ENCODE measurements at places on chromosomes 7 and 10.
A peak's percentile ranks its signal among the peaks of the same experiment; 100 is the strongest.

DNA sequence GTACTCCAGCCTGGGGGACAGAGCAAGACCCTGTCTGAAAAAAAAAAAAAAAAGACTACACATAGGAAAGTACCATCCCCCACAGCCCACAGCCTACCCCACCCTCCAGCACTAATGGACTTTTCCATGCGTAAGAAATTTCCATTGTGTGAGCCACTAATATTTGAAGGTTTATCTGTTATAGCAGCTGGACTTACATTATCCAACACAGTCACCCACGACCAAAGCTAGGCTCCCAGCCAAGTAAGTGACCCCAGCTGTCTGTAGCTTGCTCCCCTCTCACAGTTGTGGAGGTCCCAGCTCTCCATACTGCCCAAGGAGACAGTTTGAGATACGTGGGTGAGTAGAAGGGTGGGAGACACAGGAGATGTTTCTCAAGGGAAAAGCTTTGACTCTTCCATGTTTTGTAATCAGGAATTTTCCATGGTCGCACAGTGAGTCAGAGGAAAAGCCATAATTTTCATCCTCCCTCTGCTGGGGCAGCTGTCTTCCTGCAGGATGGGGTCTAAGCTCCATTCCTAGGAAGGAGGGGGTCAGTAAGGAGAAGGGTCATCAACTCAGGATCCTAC, 57.4 kb downstream of the CAV1 start:
- no peak for DNase-seq

DNA sequence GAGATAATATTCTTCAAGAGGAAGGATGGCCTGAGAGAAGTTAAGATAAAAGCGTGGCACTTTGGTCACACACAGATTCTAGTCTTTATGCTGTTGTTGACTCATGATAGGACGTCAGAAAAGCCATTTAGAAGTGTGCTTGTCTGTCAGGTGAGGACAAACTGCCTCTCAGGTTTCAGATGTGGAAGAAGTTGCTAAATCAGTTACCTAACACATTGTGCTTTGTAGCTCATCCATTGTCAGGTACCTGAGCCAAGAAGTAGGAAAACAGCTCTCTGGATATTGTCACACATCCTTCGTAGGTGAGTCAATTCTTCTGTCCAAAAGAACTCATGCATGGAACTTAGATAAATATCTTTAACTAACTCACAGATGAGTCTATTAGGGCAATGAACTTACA, 49.5 kb upstream of the PHYHIPL start:
- DNase-seq: no peak

- DNase-seq: peak; percentile 79
Observed at GRCh38 chr10:22620140-22620857, 94.1 kb downstream of the PIP4K2A start.

DNA sequence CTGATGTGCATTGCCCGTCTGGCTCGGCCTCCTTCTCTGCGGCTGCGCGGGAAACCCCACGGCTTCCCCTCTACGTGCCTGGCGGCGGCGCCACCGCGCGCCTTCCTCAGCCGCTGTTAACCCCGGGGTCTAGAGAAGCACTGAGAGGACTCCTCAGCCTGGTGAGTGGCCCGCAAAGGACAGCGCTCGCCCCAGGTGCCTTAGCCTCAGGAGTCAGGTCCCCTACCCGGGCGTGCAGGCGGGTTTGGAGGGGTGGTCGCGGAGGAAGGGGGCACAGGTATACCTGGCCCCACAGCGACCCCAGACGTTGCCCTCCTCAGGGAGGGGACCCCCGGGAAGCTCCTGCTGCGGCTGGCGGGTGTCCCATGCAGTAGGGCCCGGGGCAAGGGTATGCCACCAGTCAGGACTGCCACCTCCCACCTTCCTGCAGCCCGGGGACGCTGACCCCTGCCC, 51.0 kb downstream of the ARL5B start:
- no peak for DNase-seq

- DNase-seq: no peak
Observed at GRCh38 chr10:99374972-99375371, 45.8 kb downstream of the CNNM1 start.

DNA sequence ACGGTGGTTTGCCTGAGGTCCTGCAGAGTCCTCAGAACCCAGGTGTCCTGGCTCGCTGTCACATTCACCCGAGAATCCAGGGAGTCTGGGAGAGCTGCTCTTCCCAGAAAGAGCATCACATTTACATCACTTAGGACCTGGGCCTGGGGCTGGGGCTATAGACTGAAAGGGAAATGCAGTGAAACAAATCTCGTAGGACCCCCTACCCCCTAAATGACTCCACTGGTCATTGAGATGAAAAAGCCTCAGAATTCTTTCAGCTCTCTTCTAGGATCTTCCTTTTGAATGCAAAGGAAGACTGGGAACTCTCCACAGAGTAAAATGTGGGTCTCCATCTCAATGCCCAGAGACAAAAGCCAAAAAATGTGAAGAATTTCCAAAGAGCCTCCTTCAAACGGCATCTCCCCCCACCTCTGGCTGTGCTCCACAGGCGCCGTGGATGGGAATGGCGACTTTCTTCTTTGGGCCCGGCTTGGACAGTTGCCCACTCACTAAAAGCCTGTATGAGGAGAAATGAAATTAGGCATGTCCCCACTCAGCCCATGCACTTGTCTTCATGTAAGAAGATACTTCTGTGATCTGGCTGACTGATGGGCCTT, 49.0 kb upstream of the PODXL start:
- DNase-seq: no peak

- DNase-seq: no peak
Observed at GRCh38 chr10:58660575-58661255, 148.0 kb downstream of the BICC1 start.

DNA sequence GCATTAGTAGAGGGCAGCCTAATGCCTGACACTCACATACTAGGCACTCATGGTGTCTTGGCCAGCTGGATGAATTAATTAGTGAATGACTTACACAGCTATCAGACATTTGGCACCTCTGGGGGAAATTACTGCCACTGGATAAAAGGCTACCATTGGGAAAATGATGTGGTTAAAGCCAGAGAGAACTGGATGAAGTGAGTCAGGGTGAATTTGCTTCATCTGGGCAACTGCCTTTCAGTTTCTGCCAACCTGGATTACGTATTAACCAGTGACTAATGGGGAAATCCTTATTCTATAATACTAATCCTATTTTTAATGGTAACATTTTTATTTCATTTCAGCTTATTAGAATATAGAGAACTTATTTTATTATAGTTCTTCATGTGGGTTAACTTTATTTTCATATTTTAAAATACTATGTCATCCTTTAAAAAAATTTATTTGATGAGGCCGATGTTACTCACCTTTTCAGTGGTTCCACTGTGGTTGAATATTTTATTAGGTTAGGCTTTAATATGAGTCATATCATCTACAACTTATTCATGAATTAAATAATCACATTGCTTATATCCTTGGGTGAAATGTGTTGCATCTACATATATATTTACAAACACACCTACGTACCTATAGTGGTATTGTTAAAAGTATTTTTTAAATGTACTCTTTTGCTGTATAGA, 85.6 kb upstream of the CAPZA2 start:
- DNase-seq: no peak

DNA sequence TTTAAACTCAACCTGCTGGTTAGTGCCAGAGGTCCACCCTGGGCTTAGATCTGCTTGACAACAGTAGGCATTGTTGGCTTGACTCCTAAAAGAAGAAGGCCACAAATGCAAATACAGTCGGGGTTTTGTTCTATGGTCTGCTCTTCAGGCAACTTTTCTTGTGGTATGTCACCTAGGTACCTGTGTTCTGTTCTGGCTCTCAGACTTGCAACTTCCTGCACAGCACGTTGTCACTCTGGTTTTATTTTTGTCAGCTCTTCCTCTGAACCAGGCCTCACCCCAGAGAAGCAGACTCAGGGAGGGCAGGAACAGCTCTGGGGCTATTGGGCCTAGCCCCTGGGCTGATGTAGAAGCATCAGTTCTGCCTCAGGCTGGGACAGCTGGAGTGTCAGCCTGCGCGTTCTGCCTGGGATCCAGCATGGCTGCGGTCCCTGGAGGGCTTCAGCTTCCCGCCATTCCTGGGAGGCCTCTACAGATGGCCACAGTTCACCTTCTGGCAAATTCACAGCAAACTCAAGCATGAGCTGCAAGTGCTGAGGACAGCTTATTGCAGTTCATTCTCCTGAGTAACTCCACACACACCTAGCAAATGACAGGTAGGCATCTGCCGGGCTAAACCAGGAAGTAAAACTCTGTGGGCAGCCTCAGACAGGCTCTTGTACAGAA, 11.0 kb upstream of the PDCD4 start:
- DNase-seq: no peak

DNA sequence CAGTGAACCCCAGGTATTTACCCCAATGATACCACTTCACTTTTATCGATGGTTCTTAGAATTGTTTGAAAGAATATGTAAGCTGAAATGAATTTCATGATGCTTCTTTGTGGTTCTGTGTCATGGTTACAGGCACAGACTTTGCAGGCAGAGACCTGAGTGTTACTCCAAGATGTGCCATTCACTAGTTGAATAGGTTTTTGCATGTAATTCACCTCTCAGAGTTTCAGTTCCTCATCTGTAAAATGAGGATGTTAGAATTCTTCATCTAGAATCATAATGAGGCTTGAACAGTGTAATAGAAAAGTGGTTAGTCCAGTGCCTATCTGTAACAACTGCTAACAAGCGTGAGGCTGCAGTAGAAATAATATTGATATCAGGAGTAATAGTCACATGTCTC, 54.6 kb downstream of the VSTM2A start:
- DNase-seq: no peak

DNA sequence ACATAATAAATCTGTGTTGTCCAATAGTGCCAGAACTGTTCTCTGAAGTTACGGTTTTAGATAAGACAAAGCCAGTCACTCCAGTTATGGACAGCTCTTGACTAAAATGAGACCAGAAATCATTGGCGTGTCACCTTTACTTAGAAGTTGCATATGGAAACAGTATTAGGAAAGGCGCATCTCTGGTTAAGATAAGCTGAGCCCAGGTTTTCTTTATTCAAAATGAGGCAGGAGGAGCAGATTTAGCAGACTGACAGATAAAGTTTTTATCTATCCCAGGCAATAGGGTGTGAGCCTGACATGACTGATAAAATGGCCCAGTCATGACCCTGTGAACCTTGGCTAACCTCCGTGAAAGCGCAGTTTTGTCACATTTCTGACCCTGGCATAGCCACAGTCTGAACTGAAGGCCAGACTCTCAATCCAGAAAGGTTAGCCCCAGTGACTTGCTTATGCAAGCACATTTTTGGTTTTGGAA, 4.2 kb downstream of the CYP26A1 start:
- no peak for DNase-seq

DNA sequence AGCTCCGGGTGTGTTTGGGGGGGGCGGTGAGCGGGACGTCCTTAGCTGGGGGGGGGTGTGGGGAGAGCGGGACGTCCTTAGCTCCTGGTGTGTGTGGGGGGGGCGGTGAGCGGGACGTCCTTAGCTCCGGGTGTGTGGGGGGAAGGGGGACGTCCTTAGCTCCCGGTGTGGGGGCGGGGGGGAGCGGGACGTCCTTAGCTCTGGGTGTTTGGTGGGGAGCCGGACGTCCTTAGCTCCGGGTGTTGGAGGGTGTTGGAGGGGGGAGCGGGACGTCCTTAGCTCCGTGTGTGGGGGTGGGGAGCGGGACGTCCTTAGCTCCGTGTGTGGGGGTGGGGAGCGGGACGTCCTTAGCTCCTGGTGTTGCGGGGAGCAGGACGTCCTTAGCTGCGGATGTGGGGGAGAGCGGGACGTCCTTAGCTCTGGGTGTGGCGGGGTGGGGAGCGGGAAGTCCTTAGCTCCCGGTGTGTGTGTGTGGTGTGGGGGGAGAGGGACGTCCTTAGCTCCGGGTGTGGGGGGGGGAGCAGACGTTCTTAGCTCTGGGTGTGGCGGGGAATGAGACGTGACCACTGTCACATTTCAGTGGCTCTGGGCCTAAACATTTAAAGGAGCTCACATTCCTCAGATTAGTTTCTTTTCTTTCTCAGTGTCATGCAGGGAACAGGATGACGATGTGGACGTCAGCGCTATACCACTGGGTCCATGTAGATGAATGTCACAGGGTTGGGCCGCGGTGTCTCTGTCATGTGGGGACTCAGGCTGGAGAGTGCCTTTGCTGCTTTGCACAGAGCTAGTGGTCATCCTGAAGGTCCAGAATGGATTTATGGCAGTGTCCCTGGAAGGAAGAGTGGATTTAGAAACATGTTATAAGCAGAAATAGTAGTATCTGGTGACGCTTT, 7.5 kb downstream of the DYNC2I1 start:
- DNase-seq: no peak

DNA sequence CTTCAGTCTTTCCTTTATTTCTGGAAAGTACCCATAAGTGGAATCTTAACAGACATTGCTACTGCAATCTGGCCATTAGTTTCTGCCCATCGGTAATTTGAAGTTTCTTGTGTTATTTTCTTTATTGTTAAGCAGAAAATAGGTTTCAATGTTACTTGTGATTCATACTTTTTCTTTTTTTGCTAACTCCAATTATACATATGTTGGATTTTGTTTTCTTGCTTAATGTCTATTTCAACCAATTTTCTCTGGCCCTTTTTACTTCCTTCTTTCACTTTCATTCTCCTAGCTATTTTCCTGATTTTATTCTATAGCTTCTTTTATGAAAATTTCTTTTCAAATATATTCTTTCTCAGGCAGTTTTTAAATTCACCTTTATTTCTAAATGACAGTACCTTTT, 457.4 kb downstream of the TCERG1L start:
- no peak for DNase-seq

DNA sequence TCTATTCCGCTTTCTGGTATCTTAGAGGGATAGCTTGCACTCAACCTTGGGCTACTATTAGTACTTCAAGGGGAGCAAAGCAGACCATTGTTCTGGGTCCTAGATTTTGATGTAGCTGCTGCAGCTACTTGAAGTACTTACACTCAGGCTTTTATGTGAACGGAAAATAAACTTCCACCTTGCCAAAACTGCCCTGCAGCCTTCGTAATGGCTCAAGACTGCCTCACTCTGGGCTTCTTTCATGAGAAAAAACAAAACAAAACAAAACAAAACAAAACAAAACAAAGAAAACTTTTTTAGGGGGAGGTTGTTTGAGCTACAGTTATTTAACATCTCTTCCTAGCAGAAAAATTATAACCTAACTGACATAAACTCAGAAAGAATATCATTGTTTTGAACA, 19.4 kb upstream of the EPHB6 start:
- DNase-seq: no peak

DNA sequence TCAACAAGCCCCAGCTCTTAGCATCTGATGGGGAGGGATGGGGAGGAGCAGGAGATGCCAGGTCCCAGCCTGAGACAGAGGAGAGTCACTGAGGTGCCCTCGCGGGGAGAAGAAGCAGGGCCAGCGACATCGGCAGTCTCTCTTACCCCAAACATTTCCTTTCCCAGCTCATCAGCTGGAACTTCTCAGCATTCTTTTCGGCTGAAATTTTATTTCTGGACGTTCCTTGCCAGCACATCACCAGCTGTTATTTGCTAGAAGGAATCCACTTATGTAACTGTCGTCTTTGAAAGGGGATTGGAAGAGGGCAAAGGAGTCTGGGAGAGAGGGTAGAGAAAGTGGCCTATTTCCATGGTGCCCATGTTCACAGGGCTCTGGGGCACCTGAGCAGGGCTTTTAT, 101.0 kb upstream of the SHH start:
- no peak for DNase-seq

GRCh38 chr7:44116789-44117666, 6.3 kb downstream of the POLD2 start:
- no peak for DNase-seq

Measured in globus pallidus (tissue), 1 donor.